ENCODE measurements at places on chromosomes 6 and 20.

DNA sequence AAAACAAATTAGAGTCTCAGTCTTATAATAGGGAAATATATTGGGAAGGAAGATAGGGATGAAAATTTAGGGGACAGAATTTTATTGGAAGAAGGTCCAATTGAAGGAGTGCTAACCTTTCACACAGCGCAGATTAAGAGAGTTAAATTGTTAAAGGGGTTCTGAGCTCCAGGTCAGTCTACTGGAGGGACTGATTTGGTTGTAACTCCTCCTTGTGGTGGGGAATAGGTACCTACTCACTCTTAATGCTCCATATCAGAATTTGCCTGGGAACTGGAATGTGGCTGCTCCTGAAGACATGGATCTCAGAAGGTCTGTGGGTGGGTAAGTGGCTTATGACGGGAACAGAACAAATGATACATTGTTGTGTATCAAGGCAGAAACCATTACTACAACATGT lies 143.5 kb downstream of the FLRT3 start:
- peak; percentile 19 for DNase-seq

GRCh38 chr20:12179692-12180091 lies 262.0 kb downstream of the BTBD3 start:
- DNase-seq = no peak

DNA sequence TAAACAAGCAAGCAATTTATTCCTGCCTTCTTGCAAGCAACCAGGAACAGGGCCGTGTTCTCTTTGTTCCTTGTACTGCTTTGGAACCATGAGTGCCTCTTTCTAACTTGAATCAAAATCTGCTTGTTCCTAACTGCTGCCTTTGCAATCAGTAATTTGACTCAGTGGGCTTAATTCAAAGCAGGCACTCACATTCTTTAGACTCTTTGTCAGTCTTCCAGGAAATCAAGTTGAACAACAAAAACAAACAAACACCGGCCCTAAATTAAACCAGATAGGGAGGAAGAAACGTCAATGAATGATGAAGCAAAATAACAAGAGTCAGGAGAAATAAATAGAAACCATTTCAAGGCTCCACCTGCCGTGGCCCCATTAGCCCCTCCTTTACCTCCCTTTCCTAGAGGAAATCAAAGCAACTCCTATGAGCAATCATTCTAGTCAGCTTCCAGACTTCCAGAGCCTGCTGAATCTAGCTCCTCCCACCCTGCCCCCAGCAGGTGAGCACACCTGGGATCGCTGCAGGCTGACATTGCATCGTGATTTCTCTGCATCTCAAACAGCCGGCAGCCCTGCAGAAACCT lies 582.2 kb upstream of the FLRT3 start:
- DNase-seq = no peak

GRCh38 chr20:50380697-50381040 lies 129.5 kb upstream of the PTPN1 start:
- DNase-seq = no peak
